Peyer's patch (tissue), 4 donors: ENCODE measurements at places on chromosomes 5 and 9. TPM values are rescaled to one million over a fixed set of nuclear protein-coding genes. Genes with fewer than 3 reads are reported as not detected.

C9orf50 gene
- total RNA-seq: not detected

CAMK4 gene
- total RNA-seq: 3.5 TPM

PPIC gene
- 50.1 TPM for total RNA-seq

DNA sequence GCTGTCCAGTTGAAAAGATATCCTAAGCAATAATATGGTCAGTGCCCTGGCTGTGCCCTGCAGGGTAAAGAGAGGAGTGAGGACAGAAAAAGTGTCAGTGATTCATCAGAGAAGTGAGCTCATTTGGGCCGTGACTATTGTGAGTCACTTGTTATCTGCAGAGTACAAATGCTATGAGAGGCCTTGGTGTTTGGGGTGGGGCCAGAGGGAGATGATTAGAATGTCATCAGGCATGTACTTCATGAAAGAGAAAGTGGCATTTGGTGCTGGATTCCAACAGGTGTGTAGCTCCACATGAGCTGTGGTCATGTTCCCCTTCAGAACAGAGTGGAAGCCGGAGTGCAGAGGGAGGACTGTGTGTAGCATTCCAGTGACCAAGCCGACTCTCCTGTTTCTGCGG is 174.1 kb downstream of the KDM4C start:
- no peak for DNase-seq

GRCh38 chr9:137219757-137220316 is 2.2 kb downstream of the RNF208 start:
- no peak for DNase-seq

- DNase-seq: peak; percentile 77
These were observed 583 bp downstream of the DIAPH1 start for GRCh38 chr5:141618030-141618803.

- DNase-seq: no peak
These were observed 12.4 kb downstream of the NFIL3 start for GRCh38 chr9:91411096-91411771.

INSL4 gene
- total RNA-seq: not detected

GRCh38 chr5:177526791-177527190 is 10.0 kb upstream of the DDX41 start:
- DNase-seq: no peak

FOXD4 gene
- total RNA-seq: not detected

- DNase-seq: no peak
These were observed 3.5 kb upstream of the PHYKPL start for GRCh38 chr5:178236126-178236525.

DNA sequence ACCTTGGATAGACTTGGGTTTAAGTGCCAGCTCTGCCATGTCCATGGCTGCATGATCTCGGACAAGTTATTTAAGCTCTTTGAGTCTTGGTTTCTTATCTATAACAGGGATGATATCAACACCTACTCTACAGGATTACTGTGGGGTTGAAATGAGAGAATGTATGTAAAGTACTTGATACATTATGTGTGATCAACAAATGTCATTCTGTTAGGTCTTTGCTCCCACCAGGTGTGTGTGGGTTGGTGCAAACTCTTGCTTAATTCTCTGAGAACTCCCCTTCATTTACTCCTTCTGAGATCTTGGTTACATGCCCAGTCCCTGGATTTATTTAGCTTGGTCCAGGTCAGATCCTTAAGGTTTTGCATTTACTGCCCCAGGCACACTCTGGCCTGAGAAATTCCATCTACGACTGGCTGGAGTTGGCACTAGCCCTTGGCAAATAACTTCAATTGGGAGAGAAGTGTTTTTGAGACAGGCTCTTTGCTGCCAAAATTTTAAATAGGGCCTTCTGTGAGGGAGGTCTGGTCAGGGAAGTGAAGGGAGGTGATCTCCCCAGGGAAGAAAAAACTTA is 63.5 kb upstream of the KLF9 start:
- no peak for DNase-seq

GRCh38 chr9:117860849-117861248 is 156.6 kb downstream of the TLR4 start:
- no peak for DNase-seq
